CD14-positive monocyte (primary cell): ENCODE measurements at places on chromosomes 1 and 21.

GRCh38 chr1:216457356-216457755, 34.1 kb upstream of the USH2A start:
- no peak for DNase-seq

GRCh38 chr1:18632783-18633421, 2.3 kb downstream of the PAX7 start:
- DNase-seq, result no peak

DNA sequence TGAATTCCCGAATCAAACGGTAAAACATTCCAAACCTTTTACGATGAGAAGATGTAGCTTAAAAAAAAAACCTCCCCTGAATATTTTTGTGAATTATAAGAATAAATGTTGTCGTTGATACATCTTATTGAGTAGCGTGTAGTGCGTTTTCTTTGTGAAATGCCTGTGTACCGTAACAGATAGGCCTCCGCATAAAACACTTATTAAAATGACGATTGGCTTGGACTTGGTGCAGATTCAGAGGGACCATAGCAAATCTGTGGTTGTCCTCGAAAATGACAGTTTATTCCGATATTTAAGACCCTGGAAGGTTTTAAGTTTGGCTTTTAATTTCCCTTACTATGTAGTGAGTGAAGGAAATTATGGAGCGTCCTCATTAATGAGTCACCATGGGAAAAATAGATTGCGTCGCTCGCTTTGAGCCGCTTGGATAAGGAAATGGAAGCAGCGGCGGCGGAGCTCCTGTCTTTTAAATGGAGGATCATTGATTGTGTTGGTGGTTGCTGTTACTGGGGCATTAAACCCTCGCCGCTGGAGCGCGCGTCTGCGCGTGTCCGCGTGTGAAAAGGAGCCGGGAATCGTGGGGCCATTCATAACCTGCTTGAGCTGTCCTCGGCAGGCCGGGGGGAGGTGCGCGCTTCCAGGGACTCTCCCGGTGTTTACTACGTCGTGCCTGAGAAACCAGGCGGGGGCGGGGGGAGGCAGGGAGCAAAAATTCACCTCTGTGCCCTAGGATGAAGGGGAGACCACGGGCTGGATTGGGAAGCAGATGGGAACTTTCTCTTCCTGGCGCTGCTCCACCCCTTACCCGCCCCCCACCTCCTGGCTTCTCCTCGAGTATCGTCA, 1.6 kb downstream of the SPEN start:
- peak; percentile 72 for DNase-seq

DNA sequence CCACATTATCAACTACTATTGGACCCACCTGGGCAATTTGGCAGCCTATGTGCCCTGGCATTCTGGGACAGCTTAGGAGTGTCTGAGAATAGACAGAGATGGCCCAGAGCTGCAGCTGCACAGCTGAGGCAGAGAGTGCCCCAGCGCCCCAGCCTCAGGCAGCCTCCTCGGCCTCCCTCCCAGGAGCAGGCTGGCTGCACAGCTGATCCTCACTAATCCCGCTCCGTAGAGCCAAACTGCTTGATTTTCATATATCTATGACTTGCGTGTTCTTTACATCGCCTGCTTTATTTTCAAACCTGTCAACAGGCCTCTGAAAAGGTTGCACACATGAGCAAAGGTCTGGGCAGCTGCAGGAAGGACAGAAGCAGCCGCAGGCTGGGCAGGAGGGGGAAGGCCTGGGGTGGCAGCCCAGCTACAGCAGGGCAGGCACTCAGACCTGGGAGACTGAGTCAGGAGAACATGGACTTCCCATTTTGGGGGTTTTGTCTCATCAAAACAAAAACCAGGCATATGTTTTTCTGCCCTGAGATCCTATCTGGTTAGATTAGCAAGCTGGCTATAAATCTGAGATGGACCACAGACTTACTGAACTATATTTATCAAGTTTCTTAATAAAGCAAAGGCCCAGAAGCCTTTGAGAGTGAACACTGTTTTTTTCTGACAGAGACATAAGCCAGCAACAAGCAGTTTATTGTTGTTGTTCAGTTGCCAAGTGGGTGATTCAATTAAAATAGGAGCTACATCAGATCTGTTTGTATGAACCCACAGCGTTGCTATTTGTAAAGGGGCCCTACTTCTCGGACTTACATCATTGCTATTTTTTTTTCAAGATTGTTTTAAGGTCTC, 301.8 kb upstream of the DUSP10 start:
- DNase-seq, result no peak

DNA sequence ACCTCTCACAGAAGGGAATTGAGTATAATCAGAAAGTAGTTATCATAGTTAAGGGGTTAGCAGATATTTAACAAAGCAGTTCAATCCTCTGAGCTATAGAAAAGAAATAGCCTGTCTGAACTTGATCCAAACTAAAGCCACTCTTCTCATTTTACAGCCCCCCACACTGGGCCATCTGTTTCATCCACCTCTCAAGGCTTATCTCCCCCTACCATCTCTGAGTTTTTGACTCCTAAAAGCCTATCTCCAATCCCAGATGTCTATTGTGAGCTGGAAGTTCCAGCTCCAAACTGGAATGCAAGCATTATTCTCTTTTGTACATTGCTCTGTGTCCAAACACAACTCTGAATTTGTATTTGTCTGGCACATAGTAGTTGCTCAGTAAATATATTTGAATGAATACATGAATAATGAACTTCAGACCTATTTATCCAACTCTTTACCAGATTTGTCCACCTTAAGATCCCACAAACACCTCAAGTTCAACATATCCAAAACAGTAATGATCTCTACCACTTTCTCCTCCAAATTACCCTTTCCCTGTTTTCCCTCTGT, 98.1 kb downstream of the PLPP3 start:
- no peak for DNase-seq

GRCh38 chr1:79633456-79633855, 626.9 kb upstream of the ADGRL4 start:
- DNase-seq, result no peak

GRCh38 chr1:239717097-239717917, 330.9 kb downstream of the CHRM3 start:
- DNase-seq, result no peak

DNA sequence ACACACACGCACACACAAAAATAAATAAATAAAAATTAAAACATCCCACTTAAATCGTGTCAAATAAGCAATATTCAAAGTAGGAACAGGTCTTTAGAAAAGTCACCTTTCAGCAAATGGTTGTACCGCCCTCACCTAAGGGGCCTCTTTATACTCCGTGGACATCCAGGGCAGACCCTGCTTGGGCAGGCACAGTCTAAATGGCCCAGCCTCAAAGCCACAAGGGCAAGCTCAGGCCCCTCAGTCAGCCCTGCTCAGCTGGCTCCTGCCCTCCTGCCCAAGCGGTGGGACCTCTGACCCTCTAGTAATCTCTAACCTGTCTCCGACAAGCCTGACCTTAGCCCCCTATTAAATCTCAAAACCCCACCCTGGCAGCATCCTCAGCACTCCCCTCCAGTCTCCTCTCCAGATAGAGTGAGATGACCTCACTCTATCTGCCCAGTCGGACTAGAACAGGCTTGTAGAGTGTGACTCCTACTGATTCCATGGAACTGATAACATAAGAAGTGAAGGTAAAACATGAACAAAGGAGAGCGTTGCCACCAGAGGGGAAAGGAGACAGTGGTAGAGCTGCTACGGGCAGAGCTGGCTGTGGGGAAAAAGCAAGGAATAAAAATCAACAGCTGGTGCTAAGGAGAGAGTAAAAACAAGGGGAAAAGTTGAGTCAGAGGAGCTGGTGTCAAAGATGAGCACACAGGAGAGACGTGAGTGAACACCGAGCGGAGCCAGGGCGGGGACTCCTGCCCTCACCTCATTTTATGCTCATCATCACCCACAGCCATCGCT, 36.0 kb downstream of the SIPA1L2 start:
- no peak for DNase-seq

DNA sequence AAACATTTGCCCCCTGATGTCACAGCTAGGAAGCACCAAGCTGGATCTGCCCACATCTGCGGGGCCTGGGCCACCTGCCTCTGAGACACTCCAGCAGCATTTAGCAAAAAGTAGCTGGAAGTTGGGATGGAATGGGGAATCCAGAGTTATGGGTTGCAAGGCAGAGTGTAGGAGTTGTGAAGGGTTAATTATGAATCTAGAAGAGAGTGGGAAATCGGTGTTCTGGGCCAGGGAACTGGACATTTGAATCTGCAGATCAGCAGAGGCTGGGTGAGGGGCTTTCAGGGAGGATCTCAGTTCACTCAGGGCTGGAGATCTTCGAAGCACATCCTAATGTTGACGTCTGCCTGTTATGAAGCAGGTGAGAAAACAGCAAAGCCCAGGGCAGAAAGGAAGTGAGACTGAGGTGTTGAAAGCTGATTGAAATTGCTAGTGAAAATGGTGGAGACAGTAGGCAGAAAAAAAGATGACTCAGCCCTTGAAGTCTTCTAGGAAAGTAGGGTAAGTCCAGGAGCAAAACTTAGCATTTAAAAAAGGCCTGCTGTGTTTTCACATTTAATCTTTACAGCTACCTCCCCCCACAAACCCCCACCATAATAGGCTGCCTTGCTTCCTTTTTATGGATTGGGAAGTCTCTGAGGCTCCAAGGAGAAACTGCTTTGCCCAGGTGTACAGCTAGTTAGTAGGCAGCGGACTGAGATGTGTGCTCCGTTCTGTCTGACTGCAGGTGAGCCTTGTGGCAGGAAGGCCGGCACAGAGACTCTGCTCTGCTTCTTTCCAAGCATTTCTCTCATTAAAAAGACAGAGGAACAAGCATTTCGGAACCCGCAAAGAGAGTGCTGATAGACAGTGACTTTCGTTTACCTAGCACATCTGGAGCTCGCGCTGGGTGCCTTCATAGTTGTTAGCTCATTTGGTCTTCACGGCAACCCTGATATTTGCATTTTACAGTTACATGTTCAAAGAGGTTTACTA, 7.2 kb downstream of the VANGL1 start:
- no peak for DNase-seq
